Posterior cingulate gyrus (tissue), 11 donors: ENCODE measurements at places on chromosomes 1 and 21.

GRCh38 chr1:186099336-186100104 lies 275.5 kb downstream of the TPR start:
- DNase-seq = no peak

GRCh38 chr21:43824333-43825241 lies 35.2 kb downstream of the RRP1 start:
- DNase-seq = no peak

DNA sequence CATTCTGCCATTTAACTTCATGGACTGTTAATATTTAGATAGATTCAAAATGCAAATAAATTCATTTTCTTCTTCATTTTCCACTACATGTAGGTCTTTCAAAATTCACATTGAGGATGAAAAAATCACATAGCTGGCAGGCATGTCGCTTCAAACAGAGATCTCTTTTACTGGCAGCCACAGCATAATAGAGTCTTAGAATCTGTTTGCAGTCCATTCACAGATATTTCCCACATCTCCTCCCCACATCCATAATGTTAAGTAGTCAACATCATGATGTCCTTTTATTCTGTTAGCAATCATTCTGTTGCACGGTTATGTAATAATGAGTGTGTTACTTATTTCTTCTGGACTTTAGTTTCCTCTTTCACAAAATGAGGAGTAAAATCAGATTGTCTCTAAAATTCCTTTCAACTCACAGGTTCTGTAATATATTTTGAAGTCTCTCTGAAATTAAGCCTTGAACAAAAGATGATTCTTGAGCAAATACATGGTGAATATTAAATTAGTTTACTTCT lies 257.5 kb upstream of the SNX7 start:
- no peak for DNase-seq

- no peak for DNase-seq
These were observed 18.4 kb downstream of the OR2L3 start for GRCh38 chr1:248065071-248065470.

DNA sequence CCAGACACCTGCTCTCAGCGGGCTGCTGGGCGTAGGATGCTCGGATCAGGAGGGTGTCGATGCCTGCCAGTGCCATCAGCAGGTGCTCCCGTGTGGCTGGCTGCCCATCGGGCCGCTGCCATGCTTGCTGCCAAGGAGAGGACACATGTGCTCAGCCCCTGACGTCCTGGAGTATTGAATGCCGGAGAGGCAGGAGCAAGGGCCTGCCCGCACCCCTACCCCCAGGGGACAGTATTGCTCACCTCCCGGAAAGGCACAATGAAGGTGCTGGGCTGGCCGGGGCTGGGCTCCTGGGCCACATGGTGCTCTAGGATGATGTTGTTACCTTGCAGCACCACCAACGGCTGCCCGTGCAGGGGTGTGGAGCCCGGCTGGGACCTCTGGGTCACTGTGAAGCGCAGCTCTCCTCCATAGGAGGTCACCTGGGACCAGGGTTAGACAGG lies 61.5 kb downstream of the HSPG2 start:
- no peak for DNase-seq

DNA sequence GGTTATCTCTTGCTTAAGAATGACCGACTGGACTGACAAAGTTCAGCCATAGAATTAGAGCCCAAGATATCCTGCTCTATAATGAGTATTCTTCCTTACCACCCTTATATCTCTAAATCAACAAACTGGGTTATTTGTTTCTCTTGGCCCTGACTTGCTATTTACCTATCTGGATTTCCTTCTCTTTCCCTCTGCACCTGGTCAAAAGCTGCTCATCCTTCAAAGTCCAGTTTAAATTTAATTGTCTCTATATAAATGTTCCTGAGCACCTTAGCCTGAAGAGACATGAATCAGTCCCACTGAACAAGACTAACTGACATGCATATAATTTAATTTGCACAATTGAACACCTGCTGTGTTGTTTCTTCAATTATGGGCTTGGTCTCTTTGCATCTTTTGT lies 127.1 kb upstream of the KCNJ15 start:
- DNase-seq = no peak

DNA sequence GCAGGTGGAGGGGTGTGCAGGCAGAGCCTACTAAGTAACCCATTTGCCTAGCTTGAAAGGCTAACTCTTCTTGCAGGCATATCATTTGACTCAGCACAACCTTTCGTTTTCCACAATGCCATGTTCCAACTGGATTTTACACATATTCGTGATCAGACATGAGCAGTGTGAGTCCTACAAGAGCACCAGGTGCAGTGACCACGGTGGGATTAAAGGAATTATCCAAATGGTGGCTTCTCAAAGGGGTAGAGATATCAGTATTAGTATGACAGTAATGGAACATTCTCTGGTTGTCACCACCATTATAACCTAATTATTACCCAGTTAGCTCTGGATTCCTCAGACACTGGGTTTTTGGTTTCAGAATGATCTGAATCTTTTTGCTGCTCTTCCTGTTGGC lies 323.5 kb downstream of the LMO4 start:
- DNase-seq = no peak

DNA sequence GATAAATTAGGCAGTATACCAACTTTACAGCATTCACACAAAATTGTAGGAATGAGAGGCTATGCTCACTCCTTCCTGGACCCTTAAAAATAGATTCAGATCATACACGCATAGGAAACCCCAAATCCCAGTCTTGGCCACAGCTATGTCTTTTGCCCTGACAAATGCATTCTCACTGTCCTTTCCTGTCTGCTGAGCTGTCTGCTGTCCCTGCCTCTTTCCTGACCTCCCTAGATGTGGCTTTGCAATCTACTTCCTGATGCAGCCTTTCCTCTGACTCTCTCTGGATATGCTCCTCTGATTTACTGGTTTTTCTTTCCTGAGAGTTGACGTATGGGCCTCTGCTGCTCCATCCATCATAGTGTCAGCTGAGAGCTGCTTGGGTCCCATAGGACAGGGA lies 59.8 kb upstream of the SLC35F3 start:
- DNase-seq = no peak

GRCh38 chr1:245156041-245156735 lies 1.4 kb downstream of the KIF26B start:
- DNase-seq = peak; percentile 96

- peak; percentile 51 for DNase-seq
These were observed 11.4 kb downstream of the THBS3 start for GRCh38 chr1:155196103-155196892.

- DNase-seq = no peak
These were observed 117.6 kb downstream of the KCNN3 start for GRCh38 chr1:154752273-154753030.

DNA sequence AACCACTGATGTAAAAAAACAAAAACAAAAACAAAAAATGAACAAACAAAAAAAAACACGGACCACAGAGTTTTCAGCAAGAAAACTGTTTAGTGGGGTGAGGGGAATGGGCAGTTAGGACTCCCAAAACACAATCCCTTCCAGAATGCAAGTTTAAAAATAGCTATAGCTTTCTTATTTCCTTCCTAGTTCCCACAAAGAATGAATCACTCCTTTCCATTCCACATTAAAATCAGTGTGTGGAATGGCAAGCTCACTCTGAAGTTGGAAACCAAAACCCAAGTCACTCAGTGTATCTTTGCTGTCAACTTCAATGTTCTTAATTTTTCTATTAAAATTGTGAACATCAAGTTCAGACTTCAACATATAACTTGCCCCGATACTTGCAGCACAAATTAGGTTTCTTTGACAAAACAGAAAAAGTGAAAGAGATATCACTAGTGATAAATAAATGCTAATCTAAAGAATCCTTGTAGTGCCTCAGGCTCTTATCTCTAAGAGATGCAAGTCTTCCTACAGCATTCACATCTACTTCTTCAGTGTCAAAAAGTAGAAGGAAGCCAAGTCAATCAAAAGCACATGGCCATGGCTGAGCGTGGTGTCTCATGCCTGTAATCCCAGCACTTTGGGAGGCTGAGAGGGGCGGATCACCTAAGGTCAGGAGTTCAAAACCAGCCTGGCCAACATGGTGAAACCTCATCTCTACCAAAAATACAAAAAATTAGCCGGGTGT lies 45.5 kb downstream of the TOR3A start:
- DNase-seq = no peak

DNA sequence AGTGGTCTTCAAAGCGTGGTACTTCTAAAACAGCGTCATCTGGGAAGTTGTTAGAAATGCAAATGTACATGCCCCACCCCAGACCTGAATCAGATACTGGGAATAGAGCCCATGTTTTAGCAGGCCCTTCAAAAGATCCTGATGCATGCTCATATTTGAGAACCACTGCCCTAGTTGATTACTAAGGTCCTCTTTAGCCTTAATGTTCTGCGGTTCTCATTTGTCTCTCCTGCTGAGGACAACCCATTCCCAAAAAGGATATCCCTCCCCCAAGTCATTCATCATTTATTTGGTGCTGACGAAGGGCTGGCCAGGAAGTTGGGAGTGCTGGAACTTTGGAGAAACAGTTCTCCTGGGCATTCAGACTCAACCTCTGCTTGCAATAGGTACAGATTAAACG lies 92.4 kb upstream of the RALGPS2 start:
- no peak for DNase-seq

GRCh38 chr21:41364308-41364707 lies 2.5 kb downstream of the MX2 start:
- DNase-seq = no peak

GRCh38 chr21:42939582-42940413 lies 14.4 kb upstream of the ERVH48-1 start:
- DNase-seq = peak; percentile 56

DNA sequence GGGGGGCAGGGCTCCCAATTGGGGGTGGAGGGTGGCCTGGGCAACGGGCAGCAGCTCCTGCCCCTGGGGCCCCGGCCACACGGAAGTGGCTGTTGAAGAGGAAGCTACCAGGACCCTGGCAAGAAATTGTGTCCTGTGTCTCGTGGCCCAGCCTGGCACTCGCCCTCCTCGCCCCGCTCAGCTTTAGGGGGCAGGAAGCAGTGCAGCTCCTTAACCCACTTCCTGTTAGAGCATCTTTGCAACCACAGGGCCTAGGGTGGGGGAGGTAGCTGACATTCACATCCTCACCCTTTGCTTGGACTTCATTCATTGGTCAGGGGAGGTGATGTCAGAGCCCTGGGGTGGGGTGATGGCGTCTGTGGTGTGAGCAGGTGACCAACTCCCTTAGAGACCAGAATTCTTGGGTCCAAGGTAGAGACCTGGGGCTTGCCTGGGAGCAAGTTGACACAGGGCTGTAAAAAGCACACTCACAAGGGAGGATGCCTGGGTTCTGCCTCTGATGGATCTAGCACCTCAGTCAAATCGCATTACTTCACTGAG lies at the start of gene ARHGAP30:
Gene ARHGAP30, minus strand, starts transcription at position 161 of the 540 bp plus-strand sequence. CDS start 267 bp downstream, outside the sequence.
- peak; percentile 18 for DNase-seq

DNA sequence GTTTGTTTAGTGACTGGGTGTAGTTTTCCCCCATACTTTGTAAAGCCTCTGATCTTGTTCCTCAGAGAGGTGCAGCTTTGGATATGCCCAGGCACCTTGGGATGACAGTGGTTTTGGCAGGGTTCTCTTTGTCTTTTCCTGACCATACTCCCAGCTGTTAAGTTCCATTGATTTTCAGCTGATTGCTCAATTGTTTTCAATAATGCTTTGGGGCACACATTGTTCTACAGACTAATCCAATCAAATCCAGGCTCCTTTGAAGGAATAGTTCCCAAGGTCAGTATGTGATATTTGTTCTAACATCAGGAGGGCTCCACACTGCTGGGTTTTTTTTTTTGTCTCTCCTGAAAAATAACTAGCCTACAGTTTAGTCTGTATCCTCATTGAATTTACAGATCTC lies 24.8 kb downstream of the PPP2R5A start:
- no peak for DNase-seq

DNA sequence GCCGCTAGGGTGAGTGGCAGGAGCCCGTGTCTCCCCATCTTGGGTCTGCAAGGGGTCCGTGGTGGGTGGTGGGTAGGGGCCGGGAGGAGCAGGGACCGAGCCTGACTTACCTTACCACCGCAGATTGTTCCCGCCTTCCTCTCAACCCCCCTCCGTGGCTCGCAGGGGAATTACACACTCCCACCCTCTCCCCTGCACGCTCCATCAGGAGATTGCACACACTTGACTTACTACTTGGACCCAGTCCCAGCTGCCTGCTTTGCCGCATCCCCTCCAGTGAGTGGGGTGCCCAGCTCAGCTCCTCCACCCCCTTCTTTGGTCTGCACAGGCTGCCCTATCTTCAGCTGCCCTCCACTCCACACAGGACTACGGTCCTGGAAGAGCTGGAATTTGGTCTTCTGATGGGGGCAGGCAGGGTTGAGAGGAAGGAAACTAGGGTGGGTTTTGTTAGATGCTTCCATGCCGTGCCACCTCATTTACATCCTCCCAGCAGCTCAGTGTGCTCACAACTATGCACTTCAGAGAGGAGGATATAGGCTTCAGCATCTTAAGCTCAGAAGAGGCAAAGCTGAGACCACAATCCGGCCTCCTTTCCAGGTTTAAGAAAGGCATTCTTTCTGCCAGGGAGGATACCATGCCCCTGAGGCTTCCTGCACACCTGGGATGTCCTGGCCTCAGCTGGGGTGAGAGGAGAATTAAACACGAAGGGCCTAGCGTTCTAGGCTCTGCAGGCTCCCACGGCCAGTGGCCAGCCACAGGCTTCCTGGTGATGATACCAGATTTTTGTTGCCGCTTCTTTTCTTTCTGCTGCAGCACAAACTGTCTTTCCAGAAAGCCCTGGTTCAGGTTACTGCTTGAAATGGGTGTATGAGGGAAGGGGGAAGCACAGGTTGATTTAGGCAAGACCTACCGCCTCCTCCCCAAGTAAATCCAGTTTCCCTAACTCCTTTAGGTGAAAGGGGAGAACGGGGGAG lies 2.3 kb downstream of the KCNC4 start:
- peak; percentile 48 for DNase-seq

- DNase-seq = no peak
These were observed 7.4 kb upstream of the MPL start for GRCh38 chr1:43329995-43330751.

- DNase-seq = no peak
These were observed 2.3 kb downstream of the ASTN1 start for GRCh38 chr1:177162243-177162642.

GRCh38 chr21:39379986-39380891 lies 31.4 kb upstream of the HMGN1 start:
- peak; percentile 90 for DNase-seq
